ENCODE measurements at places on chromosomes 2 and 18. TPM values are rescaled to one million over a fixed set of nuclear protein-coding genes. Genes with fewer than 3 reads are reported as not detected.

Gene LNPK
- 31.2 TPM for total RNA-seq

Gene VIT
- not detected for total RNA-seq

Gene PTPN2
- total RNA-seq, result 12.7 TPM

- ATAC-seq, result no peak
Measured at GRCh38 chr18:1976484-1976883, 594.8 kb downstream of the METTL4 start.

DNA sequence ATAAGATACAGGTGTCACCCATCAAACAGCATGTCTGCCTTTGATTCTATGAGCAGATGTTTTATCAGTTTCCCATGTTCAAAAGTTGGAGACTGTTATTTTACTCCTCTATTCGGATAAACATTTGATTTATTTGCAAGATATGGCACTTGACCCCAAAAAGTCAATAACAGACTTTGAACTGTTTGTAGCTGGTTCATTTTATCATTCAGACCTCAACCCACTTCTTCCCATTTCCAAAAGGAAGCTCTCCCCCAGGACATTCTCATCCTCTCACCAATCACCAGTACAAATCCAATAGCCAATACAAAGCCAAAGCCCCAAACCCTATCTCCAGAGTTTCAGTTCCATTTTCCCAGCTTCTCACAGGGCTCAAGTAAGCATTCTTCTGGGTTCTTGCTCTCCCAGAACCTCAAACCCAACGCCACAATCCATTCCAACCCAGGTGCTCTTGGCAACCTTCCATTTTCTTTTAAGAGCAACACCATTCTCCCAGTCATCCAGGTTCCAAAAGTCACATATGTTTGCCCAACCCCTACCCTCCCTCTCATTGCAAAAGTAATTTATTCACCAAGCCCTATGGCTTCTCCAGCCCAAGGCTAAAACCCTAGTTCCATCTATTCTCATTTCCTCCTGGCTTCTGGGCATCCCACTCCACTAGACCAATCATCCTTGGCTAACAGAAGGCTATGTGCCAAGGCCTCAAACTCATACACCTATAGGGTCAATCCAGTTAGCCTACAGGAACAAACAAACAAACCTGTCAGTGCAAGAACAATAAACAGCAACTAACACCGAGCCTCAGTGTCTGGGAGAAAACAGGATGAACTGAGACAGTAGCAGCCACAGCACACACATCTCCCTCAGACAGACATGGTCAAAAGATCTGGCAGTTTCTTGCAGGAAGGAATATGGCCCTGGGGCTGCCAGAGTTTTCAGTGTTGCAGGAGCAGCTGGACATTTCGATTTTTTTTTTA lies 9.2 kb downstream of the ACVR1 start:
- no peak for ATAC-seq

DNA sequence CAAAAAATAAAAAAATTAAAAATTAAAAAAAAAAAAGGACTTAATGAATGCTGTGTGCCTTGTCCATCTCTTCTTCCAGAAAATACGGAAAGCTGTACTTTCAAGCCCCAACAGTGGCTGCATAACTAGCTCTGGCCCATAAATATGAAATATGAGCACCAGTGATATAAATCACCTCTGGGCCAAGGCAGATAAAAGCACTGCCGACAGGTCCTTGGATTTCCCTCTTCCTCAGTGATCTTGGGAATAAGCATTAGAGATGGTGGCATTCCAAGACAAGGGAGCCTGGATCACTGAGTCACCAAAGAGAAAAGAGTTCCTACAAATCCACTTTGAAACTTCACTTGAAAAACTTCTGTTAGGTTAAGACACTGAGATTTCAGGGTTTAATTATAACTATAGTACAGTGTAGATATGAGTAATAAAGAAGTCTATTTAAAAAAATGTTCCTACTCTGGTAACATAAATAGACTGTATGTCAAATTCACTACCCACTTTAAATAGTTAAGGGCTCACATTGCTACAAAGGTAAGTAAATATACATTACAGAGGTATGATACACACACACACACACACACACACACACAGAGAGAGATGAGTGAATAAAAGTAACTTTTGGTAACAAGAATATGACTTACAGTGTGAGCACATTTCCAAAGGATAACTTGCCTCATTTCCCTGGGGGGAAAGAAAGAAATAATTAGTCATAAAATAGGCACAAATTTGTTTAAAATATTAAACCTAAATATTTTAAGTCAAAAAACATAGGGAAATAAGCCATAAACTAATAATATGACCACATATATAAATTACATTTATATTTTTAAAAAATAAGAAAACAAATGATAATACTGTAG lies 35.6 kb downstream of the PPP3R1 start:
- ATAC-seq, result no peak

- ATAC-seq, result no peak
Measured at GRCh38 chr2:239676716-239677452, 276.1 kb upstream of the HDAC4 start.

DNA sequence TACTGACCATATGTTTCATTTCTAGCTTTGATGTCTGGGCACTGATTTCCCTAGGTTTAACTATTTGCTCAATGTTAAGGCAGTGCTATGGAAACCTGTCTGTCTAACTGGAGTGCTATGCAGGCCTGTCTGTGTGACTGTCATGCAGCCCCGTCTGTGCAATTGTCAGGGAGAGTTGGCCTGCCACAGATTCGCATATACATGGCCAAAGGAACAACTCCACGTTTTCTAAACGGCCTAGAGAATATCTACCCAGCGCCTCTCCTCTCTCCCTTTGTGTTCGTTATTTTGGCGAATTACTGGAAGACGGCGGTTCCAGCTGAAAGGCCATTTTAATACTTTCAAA lies 59.6 kb upstream of the PSME4 start:
- ATAC-seq, result no peak
